ENCODE measurements at places on chromosomes 1 and 21.

GRCh38 chr1:9371391-9371935 lies 78.8 kb downstream of the SPSB1 start:
- no peak for DNase-seq

DNA sequence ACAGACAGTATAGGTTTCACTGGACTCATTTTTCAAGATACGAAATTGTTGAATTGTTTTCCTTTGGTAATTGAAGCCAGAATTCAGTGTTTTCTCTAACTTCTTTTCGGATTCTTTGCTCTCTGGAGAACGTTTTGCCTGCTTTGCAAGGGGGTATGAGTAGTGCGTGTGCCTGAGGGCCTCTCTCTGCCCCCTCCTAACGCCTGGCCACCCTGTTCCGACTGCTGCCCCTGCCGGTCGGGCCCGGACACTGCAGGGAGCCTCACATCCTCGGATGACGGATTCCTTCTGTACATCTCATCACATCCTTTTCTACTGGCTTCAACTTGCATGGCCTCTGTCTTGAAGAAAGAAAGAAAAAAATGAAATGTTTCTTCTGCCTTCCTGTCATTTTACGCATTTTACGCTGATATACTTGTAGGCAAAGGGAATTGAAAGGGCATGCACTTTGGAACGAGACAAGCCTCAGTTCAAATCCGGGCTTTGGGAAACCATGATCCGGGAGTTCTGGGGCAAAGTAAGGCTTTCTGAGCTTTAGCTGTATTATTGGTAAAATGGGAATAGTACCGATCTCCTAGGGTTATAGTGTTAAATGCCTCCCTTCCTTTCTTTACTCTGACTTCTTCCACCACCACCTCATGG lies 65.1 kb downstream of the DISC1 start:
- no peak for DNase-seq

GRCh38 chr1:22709891-22710700 lies 543 bp upstream of the EPHB2 start:
- no peak for DNase-seq

DNA sequence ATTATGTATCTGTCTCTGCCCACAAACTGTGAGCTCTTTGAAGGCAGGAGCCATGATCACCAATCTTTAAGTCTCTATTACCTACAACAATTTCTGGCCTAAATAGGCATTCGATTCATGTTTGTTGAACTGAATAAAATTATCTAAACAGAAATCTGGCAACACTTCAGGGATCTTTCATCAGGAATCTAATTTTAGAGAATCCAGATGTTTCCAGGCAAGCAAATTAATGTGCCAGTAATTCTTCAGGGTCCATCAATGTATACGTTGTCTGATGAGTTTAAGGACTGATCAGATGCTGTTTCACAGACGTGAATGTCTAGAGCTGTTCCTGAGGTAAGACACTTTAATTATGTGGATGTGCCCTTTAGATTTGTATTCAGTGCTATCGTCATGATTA lies 524.4 kb downstream of the PTPRC start:
- no peak for DNase-seq
